ENCODE measurements at places on chromosomes 6 and 20. TPM values are rescaled to one million over a fixed set of nuclear protein-coding genes. Genes with fewer than 3 reads are reported as not detected.

The VGLL2 gene
- not detected for total RNA-seq

The HLA-F gene
- 198 TPM for total RNA-seq

- DNase-seq: no peak
Measured at GRCh38 chr6:99353126-99353525, 3.7 kb upstream of the FAXC start.

The SAMD3 gene
- 5.4 TPM for total RNA-seq

DNA sequence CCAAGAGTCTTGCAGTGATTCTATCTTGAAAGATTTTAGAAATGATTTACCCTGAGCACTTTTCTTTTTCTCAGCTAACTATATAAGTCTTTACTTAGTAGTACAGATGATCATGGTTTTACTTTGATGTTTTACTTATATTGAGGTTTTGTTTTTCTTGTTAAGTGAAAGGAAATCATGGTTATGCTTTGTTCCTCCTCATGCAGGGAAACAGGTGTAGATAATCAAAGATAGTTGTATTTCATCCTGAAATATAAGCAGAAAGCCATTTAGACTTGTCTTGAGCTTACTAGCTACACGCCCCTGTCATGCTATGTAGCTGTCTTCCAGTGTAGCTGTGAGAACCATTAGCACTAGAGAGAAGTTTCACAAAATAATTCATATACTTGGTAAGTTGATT lies 113.9 kb downstream of the HIVEP1 start:
- no peak for DNase-seq

GRCh38 chr6:16719488-16719887 lies 41.8 kb downstream of the ATXN1 start:
- no peak for DNase-seq

GRCh38 chr6:160065200-160065599 lies 56.4 kb upstream of the SLC22A1 start:
- no peak for DNase-seq

Data from mucosa of descending colon (tissue), 3 donors.